ENCODE measurements at places on chromosomes 1 and 21. TPM values are rescaled to one million over a fixed set of nuclear protein-coding genes. Genes with fewer than 3 reads are reported as not detected.

DNA sequence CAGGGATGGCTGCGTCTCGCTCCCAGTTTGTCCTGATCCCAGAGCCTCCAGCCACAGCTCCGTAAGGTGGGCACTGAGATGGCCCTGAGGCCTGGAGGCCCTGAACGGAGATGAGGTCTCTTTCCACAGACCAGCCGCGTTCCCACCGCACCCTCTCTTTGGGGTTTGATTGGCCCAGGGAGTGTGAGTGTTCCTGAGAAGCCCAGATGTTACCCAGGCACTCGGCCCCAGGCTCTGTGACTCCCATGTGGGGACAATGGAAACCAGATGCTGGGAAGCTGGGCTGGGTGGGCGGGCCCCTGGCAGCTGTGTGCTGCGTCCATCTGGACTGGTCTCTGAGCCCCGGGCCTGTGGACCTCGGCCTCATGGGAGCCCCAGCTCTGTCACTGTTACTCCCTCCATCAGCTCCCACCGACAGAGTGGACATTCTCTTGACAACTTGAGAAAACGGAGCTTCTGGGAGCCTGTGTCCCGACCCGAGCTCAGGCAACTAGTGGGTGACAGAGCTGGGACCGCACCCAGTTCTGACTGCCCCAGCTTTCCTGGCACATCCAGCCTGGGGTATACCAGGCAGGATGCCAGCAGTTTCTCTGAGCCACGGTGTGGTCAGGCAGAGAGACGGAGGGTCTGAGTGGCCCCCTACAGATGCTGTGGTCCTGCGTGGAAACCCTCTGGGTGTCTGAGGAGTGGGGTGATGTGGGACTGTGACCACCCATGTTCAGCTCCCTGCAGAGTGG, 9.8 kb upstream of the COL6A1 start:
- ATAC-seq: no peak

DNA sequence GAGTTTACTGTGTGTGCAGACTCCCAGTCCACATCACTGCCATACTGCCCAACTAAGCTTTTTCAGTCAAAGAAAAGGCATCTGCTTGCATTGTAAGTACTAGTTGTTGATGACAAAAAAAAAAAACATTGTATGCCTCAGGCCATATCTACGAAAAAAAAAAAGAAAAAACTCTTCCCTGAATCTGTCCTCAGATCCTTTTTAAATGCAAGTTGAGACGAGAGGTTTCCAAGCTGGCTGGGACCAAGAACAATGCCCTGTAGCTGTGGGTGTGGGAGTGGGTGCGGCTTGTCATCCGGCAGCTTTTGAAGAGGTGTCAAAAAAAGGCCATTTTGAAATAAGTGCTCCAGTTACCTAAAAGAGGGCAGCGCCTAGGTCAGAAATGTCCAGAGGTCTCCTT, 29.2 kb upstream of the HHAT start:
- ATAC-seq: no peak

DNA sequence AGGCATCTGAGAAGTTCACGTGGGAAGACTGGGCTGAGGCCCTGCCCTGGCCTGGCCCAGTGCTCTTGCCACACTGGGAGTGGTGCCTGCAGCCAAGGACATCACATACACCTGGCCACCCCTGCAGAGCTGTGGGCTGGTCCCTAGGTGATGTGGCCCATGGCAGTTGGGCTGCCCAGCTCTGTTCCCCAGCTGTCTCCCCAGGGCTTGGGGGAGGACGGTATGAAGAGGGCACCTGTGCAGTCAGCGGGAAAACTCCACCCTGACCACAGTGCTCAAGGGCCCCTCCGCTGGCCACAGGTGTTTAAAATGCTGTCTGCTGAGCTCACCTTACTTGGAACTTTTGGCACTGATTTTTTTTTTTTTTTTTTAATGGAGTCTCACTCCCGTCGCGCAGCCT, 120.4 kb upstream of the SLC25A33 start:
- no peak for ATAC-seq

DNA sequence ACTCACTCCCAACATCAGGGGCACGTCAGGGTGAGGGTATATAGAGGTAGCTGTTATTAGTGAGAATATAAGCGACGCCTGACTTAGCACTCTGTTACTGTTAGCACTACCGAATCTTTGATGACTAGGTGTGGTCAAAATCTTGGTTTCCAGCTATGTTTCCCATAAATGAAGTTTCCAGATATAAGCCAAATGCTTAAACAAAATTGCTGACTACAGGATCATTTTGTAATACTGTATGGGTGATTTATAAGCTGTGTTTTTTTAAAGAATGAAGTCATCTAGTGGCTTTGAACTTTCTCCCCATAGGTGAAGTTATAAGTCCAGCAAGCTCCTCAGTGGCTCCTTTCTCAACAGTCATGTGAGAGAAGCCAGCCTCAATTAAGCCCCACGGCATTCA, 23.7 kb downstream of the KCNJ15 start:
- ATAC-seq: peak; percentile 37

The ADAMTSL4 gene
- 7.1 TPM for total RNA-seq
